Activated CD8-positive, alpha-beta memory T cell treated with anti-CD3 and anti-CD28 coated beads for 48 hours (primary cell): ENCODE measurements at places on chromosomes 7 and 10.

GRCh38 chr7:17558135-17558534 is 259.7 kb downstream of the AHR start:
- DNase-seq, result no peak

DNA sequence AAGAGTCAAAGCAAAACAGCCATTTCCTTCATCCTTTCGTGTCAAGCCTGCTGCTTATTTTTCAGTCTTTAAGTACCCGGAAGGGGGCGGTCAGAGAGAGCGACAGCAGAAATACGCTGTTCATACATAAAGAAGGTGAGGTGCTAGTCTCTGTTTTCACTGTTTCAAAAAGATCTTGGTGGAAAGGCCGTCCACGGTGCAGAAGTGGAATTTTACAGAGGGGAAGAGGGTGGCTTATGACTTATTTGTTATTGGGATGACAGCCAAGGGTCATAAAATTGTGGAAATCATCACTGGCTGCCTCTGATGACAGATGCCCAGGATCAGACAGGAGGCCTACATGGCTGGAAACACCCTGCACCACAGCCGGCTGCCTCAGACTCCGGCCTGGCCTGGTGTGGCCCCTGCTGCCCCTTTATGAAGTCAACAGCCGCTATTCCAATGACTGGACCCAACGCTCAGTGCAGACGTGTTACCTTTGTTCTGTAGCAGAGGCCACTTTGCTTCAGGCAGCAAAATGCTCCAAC is 57.0 kb downstream of the HIPK2 start:
- no peak for DNase-seq

- no peak for DNase-seq
These were observed 2.6 kb upstream of the RPA3 start for GRCh38 chr7:7720750-7721621.

DNA sequence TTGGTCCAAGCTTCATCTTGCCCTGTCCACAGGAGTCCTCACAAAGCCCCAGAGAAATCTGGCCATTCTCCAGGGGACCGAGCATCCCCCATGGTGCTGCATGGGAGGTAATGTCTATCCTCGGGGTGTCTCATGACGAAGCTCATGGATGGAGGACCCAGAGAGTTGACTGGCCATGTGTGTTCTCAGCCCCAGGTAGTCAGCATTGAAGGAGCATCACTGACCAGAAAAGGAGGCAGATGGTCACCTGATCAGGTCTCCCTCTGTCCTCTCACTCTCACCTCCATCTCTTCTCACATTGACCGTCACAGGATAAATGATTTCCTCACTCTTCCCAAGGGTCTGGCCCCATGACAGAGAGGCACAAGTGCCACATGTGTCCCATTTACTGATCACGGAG is 33.4 kb upstream of the GDF10 start:
- no peak for DNase-seq

DNA sequence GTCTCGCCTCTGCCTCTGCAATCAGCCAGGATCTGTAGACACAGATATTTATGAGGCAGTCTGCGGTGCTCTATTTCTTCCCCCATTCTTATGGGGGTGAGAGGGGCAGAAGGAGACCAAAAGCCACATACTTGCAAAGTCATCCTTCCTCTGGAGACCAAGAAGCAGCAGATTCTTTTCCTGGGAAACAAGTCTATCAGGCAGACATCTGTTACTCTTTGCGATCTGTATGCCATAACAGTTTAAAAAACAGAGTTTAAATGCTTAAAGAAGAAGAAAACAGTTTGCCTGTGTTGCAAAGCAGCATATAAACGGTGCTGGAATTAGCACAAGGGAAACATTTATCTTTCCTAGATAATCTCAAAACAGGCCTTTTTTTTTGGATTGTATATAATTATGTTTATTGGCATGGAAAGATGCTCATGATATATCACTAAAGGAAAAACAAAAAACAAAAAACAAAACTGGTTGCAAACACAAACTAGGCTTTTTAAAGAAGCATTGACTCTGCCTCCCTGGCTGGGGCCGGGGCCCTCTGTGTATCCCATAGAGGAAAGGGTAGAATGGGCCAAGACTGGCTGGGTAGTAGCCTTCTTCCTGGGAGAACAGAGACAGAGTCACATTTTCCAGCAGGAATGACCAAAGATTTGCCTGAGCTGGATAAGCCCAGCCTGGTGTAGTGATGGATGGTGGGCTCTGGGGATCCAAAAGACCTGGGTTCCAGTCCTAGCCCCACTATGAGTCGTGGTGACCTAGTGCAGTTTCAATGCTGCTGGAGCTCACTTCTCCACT is 50.4 kb downstream of the RGS10 start:
- no peak for DNase-seq

DNA sequence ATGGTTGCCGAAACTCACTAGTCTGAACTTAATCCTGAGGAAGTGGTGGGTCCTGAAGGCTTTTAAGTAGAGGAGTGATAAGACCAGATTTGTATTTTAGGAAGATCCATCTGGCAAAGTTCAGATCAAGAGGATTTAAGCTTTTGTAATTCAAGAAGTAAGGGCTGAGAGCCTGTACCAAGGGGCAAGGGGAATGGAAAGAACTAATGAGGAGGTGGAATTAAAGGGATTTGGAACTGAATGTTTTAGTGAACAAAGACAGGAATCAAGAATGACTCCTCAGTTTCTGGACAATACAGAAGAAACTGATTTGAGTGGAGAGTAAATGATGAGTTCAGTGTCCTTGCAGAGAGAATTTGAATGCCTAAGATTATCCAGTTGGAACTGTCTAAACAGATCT is 249.0 kb downstream of the C7orf25 start:
- DNase-seq, result no peak
